ENCODE measurements at places on chromosomes 4 and X. TPM values are rescaled to one million over a fixed set of nuclear protein-coding genes. Genes with fewer than 3 reads are reported as not detected.
A peak's percentile ranks its signal among the peaks of the same experiment; 100 is the strongest.

GRCh38 chr4:100278567-100278966 lies 88.3 kb upstream of the DDIT4L start:
- no peak for DNase-seq

DNA sequence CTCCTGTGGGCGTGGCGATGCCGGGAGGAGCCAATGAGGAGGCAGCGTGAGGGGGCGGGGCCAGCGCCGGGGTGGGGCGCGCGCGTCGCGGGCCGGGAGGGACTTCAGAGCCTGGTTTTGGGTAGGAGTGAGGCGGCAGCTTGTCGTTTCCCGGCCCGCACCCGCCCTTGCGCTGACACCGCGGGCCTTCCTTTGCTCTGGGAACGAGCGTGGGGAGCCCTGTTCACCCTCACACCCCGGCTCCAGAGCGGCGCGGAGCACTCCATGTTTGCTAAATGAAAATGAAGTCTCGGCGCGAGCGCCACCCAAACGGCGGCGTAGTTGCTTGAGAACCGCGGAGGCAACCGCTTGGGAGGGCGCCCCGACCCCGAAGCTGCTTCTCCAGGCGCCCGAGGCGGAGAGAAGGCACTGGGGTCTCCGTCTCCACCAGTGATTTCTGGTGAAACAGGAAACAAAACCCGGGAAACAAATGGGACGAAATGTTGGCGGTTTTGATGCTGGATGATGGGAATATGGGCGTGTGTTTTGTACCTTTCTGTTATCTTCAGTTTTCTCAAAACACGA lies 497 bp upstream of the GRPEL1 start:
- no peak for DNase-seq

GRCh38 chrX:44906542-44906941 lies 33.6 kb downstream of the KDM6A start:
- no peak for DNase-seq

GRCh38 chr4:77821775-77822174 lies 2.6 kb upstream of the CNOT6L start:
- no peak for DNase-seq

GRCh38 chr4:123116412-123116811 lies 194.0 kb upstream of the NUDT6 start:
- DNase-seq, result no peak

GRCh38 chrX:17047224-17047623 lies 100.8 kb downstream of the REPS2 start:
- DNase-seq, result no peak

- DNase-seq, result no peak
Measured at GRCh38 chr4:1900624-1901023, 29.4 kb downstream of the NSD2 start.

GRCh38 chrX:49879656-49880277 lies 483 bp downstream of the USP27X start:
- DNase-seq, result no peak

GRCh38 chr4:77578145-77578544 lies 27.5 kb upstream of the CXCL13 start:
- no peak for DNase-seq

- DNase-seq, result peak; percentile 2
Measured at GRCh38 chr4:170849969-170850368, 760.2 kb upstream of the AADAT start.

GRCh38 chr4:90137555-90137954 lies 10.4 kb downstream of the CCSER1 start:
- peak; percentile 51 for DNase-seq

GRCh38 chr4:92599044-92599443 lies 295.3 kb downstream of the GRID2 start:
- DNase-seq, result peak; percentile 4

GRCh38 chr4:148263802-148264201 lies 178.4 kb downstream of the NR3C2 start:
- no peak for DNase-seq

DNA sequence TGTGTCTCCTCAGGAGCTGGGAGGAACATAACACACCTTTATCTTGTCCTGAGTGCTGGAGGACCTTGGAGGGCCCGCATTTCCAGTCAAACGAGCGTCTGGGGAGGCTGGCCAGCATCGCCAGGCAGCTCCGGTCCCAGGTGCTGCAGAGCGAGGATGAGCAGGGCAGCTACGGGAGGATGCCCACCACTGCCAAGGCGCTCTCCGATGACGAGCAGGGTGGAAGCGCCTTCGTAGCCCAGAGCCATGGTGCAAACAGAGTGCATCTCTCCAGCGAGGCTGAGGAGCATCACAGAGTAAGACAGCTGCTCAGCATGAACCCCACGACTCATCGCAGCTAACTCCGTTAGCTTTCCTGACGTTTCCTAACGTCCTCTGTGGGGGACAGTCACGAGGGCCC lies 430 bp downstream of the TRIML1 start:
- peak; percentile 48 for DNase-seq

- DNase-seq, result no peak
Measured at GRCh38 chrX:9880237-9880636, 86.9 kb upstream of the CLDN34 start.

DNA sequence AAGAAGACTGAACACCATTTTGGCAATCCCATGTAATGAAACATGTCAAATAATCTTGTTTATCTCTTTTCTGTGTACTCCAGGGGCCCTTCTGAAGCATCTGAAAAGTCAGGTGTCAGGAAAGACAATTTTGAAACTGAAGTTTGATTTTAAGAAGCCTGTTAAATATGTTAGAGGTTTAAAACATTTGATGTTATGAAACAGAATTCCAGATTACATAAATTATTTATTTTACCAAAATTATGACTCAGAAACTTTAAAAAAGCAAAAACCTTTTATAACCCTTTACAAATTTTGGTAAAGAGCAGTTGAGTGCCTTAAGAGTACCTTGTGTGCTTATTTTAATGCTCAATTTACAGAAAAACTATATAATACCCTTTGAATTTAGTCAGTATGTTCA lies 130.8 kb downstream of the PAPSS1 start:
- DNase-seq, result no peak

DNA sequence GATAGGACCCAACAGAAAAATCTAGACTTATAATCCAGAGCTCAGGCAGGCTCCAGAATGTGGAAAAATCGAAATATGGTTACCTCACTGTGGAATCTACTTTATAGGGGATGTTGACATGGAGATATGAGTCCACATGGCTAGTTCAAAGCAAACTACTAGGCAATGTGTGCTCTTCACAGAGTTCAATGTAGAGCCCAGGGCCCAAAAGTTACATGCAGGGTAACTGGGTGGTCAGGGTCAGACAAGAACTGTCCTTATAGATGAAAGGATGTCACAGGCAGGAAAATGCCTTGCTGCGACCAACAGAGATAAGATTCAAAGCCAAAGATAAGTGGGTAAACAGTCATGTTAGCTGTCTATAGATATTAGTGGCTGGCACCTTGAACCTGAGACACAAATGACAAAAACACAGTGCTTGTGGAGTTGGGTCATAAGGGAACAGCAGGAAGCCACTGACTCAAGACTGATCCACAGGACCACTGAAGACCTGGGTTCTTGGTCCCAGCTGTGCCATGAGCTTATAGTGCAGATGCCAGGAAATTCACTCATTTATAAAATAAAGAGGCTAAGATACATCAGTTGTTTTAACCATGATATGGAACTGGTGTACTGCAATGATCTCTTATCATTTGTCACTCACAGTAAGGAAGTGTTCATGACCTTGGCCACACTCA lies 101.7 kb upstream of the MBNL3 start:
- no peak for DNase-seq

DNA sequence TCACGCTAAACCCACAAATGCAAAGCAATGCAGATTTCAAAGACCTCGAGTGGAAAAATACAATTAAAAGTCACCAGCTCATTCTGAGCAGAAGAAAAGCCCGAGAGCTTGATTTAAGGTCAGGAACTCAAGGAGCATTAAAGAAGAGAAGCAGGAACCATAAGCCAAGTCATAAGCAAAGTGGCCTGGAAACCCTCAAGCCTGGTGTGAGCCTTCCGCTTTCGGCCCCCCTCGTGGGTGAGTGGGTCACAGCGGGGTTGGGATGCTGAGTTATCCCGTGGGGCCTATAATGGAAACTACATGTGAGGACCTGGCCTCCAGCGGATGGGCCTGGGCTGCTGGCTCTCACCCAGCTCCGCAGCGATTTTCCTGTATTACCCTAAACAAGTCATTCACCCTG lies 504.3 kb downstream of the RAB28 start:
- DNase-seq, result no peak

- no peak for DNase-seq
Measured at GRCh38 chr4:75655562-75655961, 17.6 kb downstream of the G3BP2 start.

DNA sequence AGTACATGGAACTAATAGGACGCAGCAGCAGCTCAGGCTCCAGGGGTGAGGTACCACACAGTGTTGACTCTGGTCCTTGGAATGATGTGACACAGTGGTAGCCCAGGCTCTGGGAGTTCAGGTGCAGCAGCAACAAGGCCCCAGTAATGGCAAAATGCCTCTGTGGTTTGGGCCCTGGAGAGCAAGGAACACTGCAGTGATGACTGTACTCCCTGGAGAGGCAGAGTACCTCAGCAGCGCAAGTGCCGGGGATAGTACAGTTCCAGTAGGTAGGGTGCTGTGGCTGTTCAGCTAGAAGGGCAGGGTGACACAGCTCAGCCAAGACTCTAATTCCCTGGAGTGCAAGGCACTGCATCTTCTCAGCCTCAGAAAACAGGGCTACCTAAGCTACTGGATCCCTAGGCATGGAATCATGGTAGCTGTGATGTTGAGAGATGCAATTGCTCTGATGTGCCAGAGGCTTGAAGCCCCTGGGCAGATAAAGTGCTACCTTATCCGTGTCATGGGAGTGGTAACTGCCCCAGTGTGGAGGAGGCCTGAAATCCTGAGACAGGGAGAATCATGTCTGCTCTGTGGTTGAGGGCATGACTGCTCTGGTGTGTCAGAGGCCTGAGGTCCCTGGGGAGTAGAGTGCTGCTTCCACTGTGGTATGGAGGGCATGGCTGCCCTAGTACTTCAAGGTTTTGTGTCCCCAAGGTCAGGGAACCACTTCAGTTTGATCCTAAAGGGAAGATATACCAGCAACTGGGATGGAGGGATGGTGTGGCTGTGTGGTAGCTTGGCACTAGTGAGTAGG lies 55.2 kb downstream of the AREG start:
- DNase-seq, result no peak

DNA sequence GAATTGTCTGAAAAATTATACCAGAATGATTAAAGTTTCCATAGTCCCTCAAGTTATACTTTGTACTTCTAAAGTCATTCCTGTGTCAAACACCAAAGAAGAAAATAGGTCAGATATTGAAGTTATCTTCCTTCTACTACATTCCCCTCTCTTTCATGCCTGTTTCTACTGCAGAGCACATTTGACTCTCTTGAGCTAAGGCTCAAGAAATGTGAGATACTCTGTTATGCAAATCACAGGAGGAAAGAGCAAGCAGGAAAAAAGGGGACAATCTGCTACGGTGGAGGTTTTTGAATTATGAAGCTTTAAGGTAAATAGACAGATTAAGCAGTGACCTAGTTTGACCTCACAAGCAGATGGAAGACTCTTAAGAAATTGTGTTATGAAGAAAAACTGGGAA lies 198.9 kb upstream of the LDB2 start:
- no peak for DNase-seq

DNA sequence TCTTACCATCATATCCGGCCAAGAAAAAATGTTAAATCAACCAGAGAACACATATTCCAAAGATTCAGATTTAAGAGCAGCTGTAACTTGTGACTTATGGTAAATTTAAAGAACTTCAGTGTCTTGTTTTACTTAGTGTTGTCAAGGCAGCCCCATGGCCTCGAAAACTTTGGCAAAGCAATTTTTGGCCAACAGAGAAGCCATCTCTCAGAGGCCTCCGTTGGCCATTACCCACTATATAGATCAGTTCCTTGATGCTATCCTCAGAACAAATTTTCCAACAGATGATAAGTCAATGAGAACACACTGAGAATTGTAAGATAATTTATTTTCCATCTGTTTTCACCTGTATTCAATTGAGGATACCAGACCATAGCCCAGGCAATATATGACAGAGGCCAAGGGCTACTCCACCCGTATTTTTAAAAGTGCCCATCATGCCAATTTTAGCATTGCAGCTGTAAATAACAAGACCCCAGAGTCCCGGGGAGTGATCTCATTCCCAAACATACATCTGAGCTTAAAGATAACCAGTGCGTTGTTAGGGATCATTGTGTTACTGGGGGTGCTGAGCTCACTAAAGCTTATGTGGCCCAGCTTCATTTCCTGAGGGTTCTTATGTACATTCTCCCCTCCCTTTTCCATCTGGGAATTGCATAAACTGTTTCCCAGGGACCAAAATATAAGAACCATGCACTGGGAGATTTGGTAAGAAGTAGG lies 50.0 kb upstream of the PDHA1 start:
- no peak for DNase-seq

- DNase-seq, result peak; percentile 59
Measured at GRCh38 chr4:118865091-118865708, 23.5 kb upstream of the SYNPO2 start.

GRCh38 chrX:52220936-52221335 lies 36.2 kb downstream of the MAGED4 start:
- no peak for DNase-seq

DNA sequence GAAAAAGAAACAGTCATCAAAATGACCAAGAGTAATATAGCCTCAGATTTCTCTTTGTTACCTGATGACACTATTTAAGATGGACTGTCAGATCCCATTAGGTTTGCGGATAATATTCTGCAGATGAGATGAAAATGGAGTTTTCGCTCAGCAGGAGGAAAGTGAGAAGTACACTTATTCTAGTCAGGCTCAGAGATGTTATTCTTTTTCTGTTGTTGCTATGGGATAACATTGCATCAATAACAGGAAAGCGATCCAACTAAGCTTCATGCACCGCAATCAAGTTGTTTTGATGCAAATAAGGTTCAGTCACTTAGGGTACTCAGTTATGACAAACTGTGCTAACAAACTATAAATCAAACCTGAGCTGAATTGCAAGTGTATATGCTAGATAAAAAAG lies 415.0 kb downstream of the CCSER1 start:
- DNase-seq, result no peak

Gene ASB9
- total RNA-seq, result 25.4 TPM

Gene MAP3K15
- total RNA-seq, result 0.86 TPM

Gene SAGE1
- total RNA-seq, result not detected

Gene SLC9B1
- 0.10 TPM for total RNA-seq

Gene MAGEA4
- not detected for total RNA-seq

Gene SHOX
- not detected for total RNA-seq

Gene NEUROG2
- not detected for total RNA-seq

Gene ERCC6L
- 19.0 TPM for total RNA-seq

Gene REPS2
- total RNA-seq, result 1.4 TPM

Gene FAM9B
- not detected for total RNA-seq

Gene NDST4
- not detected for total RNA-seq

Gene STOX2
- total RNA-seq, result 3.4 TPM

Gene ZFP92
- total RNA-seq, result 2.0 TPM

Gene LDB2
- not detected for total RNA-seq

Gene IL15
- total RNA-seq, result 7.8 TPM

Gene EDNRA
- total RNA-seq, result 0.31 TPM

All from A172 (cell line).